ENCODE measurements at places on chromosomes 6 and 20.

GRCh38 chr6:63415286-63415685 is 95.5 kb upstream of the LGSN start:
- DNase-seq, result no peak

- no peak for DNase-seq
These were observed 4.8 kb upstream of the MTFR2 start for GRCh38 chr6:136254851-136255466.

- no peak for DNase-seq
These were observed 39.5 kb downstream of the DCBLD1 start for GRCh38 chr6:117521791-117522502.

- DNase-seq, result no peak
These were observed 103.9 kb downstream of the ALDH8A1 start for GRCh38 chr6:134846031-134846430.

DNA sequence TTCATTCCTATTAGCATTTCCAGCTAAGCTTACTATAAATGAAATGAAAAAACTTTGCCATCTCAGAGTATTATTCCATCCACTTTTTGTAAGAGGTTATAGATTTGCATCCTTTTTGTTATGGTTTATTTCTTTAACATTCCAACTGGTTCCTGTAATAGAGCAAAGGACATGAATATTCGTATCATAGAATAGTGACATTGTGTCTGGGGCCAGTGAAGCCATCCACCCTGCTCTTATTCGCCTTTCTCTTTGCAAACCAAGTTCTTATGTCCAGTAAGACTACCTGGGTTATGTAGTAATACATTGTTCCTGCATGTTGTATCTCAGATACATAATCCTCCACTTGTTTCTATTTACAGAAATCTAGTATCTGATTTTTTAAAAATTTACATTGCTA is 43.1 kb downstream of the DCBLD1 start:
- no peak for DNase-seq

DNA sequence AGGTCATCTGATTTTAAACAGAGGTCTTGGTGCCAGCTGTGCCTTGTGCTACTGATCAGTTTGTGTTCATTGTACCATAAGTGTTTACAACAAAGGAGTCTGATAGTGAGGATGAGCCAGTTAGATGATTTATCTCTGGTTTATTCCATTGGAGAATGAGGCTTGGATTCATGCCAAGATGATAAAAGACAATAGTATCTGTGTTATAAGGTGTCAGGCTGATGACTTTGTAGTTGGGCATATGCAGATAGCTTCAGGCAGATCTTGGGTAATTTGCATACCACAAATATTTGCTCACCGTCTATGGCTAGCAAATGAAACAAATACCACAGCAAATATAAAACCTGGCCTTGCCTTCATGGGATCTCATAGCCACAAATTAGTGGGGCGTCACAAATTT is 43.3 kb upstream of the PHACTR2 start:
- no peak for DNase-seq

GRCh38 chr20:20138301-20139064 is 86.2 kb downstream of the CFAP61 start:
- DNase-seq, result no peak

- no peak for DNase-seq
These were observed 199.6 kb upstream of the RREB1 start for GRCh38 chr6:6908121-6908520.

GRCh38 chr20:20603339-20603990 is 109.0 kb downstream of the RALGAPA2 start:
- DNase-seq, result no peak

DNA sequence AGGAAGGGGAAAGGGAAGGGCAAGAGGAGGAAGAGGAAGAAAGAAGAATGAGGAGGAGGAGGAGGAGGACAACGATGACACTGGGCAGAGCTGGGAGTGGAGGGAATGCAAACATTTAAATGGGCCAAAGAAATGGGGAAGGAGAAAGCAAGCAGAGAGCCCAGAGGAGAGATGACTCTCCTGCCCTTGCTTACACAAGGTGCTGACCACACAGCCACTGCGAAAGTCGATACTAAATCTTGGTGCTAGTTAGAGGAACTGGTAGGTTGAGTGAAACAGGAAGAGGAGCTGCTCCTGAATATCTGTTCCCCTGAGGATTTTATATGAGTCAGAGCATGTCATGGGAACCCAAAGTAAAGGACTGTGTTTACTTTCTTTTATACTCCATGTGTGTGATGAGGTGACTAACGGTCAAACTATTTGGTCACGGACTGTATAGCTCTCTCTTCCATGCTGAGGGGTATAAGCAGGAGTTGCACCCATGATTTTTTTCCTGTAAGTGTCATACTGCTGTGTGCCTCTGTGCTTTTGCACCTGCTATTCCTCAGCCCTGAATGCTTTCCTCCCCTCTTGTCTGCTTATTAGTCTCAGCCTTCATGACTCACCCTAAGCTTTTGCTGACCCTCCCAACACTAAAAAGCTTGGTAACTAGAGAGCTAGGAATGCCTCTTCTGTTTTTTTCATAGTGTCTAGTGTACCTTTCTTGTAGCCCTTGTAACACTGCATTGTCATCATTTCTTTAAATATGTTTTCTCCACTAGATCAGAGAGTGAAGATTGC is 9.5 kb upstream of the PAQR8 start:
- peak; percentile 95 for DNase-seq

DNA sequence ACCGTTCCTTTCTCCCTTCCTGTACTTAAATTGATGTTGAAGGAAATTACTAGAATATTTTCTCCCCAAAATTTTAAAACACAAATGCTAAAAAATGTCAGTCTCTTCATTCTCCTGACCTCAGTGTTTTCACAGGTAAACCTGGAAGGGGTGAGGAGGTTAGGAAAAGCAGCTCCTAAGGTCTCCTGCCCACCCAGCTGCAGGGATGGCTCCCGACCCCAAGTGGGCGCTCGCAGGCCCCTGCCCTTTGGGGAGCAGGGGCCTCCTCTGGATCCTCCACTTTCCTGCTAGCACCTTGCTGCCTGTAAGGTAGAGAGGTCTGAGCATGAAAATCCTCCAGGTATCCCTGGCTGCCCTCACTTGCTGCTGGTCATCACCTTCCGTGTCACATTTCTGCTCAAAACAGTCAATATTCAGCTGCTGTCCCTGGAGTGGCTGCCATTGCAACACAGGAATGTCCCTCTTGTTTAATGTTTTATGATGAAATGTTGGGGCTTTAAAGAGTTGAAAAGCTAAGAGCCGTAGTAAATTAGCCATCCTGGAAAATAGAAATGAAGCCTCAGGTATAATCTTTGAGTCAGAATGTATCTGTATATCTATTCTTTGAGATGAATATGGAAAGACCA is 10.9 kb upstream of the HSP90AB1 start:
- DNase-seq, result no peak

DNA sequence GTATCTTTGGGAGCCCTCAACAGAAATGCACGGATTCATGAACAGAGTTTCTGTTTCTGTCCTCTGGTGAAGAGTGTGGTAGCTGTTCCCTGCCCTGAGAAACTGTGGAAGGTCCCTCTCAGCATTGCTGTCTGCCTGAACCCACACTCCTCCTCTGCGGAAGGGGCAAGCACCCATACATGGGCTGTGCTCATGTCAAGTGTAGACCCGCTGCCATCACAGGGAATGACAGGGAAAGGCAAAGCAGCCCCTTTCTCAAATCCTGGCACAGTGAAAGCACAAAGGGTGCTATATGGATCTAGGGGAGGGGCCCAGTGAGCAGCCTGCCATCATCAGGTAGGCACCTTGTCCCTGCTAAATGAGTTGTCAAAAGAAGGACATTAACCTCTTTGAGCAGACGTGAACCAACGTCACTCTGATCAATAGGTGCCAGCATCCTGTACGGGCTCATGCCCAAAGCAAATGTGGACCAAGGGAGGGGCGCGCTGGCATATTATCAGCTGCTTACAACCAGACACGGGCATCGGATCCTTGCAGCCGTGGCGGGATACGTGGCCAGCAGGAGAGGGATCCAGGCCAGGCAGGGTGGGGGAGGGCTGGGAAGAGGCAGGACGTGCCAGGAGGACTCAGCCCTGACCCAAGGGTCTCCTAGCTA is 231.2 kb upstream of the PMEPA1 start:
- DNase-seq, result no peak

GRCh38 chr20:23639490-23639958 is 1.8 kb upstream of the CST3 start:
- no peak for DNase-seq

- DNase-seq, result no peak
These were observed 7.4 kb upstream of the SSTR4 start for GRCh38 chr20:23027721-23028120.

DNA sequence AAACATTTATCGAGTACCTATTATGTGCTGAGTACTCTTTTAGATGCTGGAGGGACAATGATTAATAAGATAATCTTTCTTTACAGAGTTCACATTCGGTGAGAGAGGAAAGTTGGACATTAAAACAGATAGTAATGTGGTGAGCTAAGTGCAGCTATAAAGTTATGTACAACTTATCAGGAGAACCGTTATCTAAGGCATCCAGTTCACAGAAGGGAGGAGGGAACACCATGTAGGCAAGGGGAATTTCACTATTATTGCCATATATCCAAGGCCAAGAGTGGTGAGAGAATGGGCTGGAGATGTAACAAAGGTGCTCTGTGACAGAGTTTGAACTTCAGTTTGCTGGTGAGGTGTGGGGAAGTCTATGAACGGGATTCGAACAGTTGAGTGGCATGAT is 105.8 kb downstream of the CARMIL1 start:
- DNase-seq, result no peak

DNA sequence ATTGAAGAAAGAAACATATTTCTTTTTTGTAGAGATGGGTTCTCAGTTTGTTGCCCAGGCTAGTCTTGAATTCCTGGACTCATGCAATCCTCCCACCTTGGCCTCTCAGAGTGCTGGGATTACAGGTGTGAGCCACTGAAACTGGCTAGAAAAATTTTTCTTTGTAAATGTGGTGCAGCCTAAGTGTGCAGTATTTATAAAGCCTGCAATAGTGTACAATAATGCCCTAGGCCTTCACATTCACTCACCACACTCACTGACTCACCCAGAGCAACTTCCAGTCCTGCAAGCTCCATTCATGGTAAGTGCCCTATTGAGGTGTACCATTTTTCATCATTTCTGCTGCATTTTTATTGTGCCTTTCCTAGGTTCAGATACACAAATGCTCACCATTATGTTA is 31.4 kb downstream of the NHSL1 start:
- no peak for DNase-seq

GRCh38 chr6:21386744-21387143 is 206.8 kb upstream of the SOX4 start:
- no peak for DNase-seq

DNA sequence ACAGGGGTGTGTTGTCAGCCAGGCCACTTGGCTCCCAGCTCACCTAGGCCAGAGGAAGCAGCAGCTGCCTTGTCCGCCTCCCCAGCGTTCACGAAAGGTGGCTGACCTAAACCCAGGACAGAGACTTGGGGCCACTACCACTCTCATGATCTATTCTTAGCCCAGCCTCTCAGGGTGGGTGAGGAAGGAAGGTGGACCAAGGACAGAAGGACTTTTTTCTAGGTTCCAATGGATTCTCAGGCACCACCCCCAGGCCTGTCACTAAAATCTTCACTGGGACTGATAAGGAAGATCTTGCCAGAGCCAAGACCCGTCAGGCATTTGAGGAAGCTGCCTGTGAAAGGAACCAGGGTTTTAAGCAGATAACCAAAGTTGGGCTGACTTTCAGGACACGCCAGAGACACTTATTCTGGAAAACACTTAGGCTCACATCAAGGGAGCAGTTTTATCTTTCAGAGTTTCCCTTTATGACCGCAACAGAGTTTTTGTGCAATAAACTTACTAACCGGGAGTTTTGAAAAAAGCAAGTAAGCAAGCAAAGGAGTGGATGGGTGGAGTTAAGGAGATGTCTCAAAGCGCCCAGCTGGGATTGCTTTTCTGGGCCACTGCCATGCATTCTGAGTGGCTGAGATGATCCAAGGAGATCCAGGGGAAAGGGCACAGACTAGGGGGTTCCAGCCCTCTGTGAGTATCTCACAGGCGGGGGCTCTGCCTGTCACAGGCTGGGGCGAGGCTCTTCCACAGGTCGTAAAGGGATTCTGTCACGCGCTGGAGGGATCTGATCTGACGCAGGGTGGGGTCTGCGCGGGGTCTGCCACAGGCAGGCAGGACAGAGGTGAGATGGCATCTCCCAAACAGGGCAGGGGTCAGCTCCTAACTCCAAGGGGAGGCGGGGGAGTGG is 989 bp downstream of the FITM2 start:
- DNase-seq, result peak; percentile 43

GRCh38 chr6:4778086-4778485 is 1.9 kb downstream of the CDYL start:
- DNase-seq, result no peak

DNA sequence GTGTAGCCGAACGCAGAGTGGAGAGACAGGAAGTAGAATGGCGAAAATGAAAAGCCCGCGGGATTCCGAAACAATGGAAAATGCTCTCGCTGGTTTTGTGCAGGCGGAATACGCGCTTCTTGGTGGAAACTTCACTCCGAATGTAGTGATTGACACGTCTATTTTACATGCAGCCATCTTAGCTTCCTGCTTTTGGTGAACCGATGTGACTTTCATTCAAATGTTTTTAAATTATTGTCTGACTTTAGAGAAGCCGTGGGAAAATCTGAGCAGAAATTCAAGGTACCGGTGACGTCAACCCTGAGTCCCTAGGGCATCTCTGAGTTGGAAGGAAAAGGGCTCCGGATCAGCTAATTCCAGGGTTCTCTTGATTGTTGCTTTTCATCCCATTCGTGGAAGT is 11.4 kb downstream of the GPX5 start:
- DNase-seq, result no peak

GRCh38 chr6:33886673-33887144 is 82.9 kb upstream of the MLN start:
- peak; percentile 89 for DNase-seq

DNA sequence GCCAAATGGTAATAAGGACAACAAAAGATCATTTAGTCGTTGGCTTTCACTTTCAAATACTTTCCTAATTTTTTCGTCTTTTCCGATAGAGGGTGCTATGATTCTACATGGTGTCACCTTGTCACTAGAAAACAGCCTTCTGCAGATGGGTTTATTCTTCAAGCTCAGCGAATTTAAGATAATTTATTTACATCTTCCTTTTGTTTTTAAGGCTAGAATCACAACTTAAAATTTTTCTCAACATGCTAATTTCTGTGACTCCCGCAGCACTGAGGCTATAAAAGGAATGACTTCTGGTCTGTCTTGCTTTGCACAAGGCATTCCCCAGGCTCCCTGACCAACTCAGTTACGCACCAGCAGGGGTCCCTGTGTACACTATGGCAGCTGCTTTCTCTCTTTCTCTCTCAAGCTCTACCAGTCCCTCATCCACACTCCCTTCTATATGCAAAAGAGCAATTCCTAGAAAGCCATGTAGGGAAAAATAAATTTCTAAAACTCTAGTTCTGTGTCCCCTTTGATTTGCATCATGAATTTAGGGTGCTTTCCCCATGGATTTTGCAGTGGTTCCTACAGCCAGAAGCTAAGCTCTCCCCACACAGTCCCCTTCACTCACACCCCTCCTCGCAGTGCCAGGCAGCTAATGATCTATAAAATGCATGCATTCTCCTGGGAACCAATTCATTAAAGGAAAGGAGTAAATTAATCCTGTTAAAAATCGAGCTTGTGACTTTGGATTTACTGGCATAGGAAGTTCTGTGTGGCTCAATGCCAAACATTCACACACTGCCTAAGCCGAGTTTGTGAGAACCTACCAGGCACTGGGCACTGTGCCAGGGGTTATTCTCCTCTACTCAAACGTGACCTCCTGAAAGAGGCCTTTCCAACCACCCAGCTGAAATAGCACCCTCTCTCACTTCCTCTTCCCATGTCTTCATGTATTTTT is 74.5 kb downstream of the DCDC2 start:
- peak; percentile 11 for DNase-seq

- no peak for DNase-seq
These were observed 44.9 kb downstream of the OR2B2 start for GRCh38 chr6:27867051-27867944.
